ENCODE measurements at places on chromosomes 1 and 21.

DNA sequence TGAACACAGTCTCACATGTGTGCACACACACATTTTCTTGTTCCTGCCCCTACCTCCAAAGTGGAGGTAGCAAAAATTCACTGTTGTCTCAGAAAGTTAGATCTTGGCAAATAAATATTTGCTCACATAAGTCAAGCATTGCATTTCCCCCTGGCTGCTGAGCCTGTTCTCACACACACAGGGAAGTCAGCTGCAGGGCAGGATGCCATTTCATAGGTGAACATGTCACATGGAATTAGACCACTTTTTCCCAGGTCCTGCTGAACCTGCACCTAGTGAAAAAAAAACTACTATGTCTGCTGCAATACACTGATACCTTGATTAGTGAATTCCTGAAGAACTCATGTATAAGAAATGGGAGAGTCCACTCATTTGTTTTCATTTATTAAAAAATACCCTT, 5.3 kb upstream of the CD55 start:
- DNase-seq: no peak

GRCh38 chr1:104987210-104987609, 1237.5 kb downstream of the AMY1C start:
- DNase-seq: no peak

DNA sequence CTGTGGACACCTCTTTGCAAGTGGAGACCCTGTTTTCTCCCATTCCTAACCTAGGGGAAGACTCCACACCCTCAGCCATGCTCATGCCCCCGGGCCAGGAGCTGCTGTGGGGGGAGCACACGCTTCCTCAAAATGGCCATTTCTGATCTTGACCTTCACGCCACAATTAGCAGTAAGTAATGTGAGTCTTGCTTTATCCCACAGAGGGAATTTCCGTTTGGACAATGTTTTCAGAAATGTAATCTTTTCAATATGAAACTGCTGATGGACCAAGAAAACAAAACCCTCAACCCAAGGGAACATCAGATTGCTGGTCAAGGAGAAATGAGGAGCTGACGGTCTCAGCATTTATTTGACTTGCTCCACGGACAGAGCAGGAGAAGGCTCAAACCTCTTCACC, 8.3 kb upstream of the KCNE1 start:
- DNase-seq: no peak

DNA sequence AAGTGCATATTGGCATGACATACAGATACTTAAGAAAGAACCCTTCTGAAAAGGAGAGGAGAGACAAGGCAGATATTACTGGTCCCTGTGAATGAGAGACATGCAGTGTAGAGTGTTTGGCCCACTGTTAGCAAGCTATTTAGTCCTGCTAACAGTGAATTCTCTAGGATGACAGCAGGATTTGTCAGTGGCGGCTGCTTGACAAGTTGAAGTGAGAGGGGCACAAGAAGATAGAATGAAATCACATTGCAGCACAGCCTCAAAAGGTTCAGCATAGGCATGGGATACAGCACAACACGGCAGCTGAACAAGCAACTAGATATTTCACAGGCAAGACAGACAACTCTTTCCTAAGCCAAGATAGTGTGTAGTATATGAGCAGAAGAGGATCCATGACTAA, 407.9 kb downstream of the PLA2G4A start:
- no peak for DNase-seq

- DNase-seq: no peak
These were observed 639 bp upstream of the DNAJB4 start for GRCh38 chr1:78003882-78004718.

- no peak for DNase-seq
These were observed 23.4 kb upstream of the PWP2 start for GRCh38 chr21:44083631-44084291.

DNA sequence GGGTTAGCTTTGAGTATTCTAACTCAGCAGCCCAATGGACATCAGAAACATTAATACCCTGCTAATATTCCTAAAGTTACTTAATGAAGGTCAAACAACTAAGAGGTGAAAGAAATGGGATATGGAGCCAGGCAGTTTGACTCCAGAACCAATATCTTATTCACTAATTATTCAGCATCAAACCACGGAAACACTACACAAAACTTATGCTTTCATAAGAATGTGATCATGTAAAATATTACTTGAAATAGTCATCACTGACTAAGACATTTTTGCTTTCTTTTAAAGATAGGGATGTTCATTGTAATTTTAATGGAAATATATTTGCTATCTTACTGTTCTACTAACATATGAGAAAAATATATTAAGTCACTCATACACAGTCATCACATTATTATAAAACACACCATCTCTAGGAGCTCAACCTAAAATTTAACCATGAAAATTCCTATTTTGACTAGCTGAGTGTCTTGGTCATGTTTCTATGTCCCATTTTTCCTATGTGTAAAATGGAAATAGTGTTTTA, 240.9 kb downstream of the KCTD3 start:
- no peak for DNase-seq

- no peak for DNase-seq
These were observed at the start of gene CD101 for GRCh38 chr1:117001254-117001927. Gene CD101, plus strand, starts transcription at chr1:117001760. Its CDS starts 58 bp downstream, at chr1:117001818.

DNA sequence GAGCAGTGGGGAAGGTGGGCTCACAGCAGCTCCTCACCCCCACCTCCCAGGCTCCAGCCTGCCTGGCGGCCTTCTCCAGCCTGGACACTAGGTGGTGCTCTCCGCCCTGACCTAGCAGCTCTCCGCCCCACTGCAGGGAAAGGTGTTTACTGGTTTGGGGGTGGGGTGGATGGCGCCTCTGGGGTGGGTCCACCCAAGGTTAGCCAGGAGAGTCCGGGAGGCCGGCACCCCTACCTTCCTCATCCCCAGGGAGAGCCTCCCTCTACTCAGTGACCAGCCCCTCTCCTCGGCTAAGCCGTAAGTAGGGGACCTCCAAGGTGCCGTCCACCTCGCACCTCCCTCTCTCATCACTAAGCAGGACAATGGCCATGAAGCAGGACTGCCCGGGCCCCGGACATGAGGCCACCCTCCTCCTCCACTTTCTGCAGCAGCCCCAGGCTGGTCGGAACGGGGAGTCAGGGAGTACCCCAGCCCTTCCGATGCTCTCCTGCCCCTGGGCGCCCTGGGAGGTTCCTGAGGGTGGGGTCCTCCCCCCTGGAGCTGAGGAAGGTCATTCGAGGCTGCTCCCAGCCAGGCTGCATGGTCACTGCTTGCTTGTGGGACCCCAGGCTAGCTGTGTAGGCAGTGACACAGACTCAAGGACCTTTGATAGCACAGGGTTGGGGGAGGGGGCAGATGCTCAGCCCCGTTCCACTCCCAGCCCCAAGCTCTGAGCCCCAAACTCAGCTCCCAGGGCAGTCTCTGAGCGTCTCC, 101.4 kb upstream of the VAMP3 start:
- DNase-seq: peak; percentile 48

DNA sequence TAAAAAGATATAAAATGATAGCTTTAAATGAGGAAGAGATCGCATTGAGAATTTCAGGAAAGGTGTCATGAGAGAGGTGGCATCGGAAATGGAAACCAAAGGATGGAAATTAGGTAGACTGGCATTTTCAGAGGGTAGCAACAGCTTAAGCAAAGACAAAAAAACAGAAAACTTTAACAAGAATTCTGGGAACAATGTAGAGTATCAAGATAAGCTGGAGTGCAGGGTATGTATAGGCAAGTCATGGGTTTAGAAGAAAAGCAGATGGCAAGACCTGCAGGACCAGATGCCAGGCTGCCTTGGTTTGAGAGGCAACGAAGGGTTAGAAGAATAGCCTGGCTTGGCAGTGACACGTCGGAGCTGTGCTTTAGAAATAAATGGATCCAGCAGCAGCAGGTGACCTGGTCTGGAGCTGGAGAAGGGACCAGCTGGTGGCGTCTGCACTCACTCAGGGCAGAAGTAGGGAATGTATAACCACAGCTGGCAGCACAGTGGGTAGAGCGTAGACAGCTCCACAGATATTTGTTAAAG, 149.4 kb upstream of the TIAM1 start:
- DNase-seq: no peak

DNA sequence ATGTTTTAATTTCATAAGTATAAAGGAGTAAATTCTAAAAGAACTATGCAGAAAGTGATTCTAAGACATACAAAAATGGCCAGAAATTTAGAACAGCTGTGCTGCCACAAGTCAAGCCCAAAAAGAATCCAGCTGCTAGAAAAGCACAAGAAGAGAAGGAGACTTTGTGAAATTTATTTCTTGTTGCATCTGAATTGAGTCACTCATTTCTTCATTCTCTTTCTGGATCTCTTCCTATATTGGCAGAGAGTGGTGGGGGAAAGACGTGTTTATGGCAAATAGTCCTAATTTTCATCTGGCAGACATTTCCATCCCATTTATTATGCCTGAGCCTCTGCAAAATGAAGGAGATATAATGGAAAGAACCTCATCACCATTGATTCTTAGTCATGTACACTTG, 139.6 kb upstream of the CTTNBP2NL start:
- DNase-seq: no peak

- DNase-seq: no peak
These were observed 149.5 kb downstream of the TTLL7 start for GRCh38 chr1:83849191-83850061.

DNA sequence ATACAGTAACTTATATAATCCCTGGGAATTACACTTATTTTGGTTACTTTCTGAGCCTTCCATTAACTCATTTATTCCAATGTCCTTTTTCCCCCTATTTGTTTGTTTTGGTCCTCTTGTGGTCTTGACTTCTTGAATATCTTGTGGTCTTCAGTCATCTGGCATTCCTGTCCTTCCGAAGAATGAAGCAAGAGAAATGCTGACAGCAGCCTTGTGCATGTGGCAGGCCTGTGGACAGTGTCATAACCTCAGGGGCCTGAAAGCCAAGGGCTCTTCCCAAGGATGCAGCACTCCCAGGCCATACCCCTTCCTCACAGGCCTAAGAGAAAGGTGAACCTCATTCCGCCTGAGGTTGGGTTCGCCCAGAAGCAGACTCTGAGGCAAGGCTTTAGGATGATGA, 470.2 kb downstream of the DISC1 start:
- DNase-seq: no peak
